ENCODE measurements at places on chromosomes 4 and X. TPM values are rescaled to one million over a fixed set of nuclear protein-coding genes. Genes with fewer than 3 reads are reported as not detected.

DNA sequence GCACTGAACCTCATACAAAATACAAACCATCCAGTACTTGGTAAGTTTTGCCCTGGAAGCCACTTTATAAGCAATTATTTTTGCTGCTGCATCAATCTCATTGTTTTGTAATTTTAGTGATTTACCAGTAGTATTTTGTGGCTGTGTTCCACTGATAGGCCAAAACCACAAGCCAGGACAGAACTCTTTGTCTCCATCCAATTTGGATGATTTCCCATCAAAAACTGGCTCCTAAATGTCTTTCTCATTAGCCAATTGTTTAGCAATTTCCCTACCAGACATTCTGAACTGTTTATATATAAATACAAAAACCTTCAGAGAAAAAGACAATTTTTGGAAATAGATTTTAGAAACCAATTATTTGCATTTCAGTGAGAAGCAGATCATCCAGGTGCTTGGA is 4.4 kb downstream of the GSPT2 start:
- DNase-seq: no peak

The IL1RAPL1 gene
- not detected for total RNA-seq

DNA sequence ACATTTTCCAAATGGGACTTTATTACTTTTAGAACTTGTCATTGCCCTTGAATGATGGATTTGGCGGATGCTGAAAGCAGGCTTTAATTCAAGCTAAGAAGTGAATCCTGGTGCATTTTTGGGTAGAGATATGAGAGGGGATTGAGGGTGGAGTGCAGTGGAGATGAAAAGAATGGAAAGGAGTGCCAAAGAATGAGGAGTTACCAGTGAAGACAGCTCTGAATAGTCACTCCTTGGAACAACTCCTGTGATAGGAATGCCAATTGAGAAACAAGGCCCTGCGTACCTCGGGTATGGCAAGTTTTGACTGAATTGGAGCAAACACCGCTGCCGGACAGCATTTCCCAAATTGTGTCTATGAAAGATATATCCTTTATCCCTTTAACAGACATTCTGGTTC is 36.5 kb upstream of the ETNPPL start:
- no peak for DNase-seq

GRCh38 chr4:98741952-98742351 is 83.5 kb upstream of the TSPAN5 start:
- no peak for DNase-seq

The CYTL1 gene
- total RNA-seq: not detected

The S100G gene
- total RNA-seq: not detected

Measured in T-helper 17 cell (primary cell).